ENCODE measurements at places on chromosomes 4 and X.

- ATAC-seq = no peak
Measured at GRCh38 chr4:124804584-124804983, 92.1 kb upstream of the ANKRD50 start.

GRCh38 chr4:123478859-123479345 lies 82.3 kb downstream of the SPRY1 start:
- ATAC-seq = no peak

DNA sequence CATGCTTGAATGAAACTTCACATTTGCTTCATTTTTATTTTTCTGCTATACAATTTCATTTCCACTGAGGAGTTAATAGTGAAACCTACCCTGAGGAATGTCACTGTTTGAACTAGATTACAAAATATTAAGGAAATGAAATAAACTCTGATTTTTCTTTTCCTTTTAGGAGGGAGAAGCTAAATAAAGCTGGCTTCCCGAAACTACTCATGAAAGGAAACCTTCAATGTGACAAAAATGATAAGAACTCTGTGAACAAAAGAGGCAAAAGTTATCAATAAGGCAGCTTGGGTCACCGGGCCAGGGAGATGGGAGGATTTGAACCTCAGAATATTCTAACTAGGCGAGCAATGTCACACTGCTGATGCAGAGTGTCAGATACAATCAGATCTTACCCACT lies 185.2 kb downstream of the APBB2 start:
- ATAC-seq = no peak

- no peak for ATAC-seq
Measured at GRCh38 chr4:113962016-113962347, 17.5 kb downstream of the ARSJ start.
